ENCODE measurements at places on chromosomes 6 and 20.
A peak's percentile ranks its signal among the peaks of the same experiment; 100 is the strongest.

DNA sequence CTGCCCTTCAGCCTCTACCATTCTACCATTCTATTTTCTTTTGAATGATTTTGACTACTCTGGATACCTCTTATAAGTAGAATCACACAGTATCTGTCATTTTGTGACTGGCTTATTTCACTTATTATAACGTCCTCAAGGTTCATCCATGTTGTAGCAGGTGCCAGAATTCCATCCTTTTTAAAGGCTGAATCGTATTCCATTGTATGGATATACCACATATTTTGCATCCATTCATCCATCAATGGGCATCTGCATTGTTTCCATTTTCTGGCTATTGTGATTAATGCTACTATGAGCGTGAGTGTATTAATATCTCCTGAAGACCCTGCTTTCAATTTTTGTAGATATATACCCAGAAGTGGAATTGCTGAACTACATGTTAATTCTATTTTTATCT is 105.5 kb downstream of the SYNE1 start:
- DNase-seq = no peak

GRCh38 chr6:144657691-144658090 is 372.6 kb downstream of the UTRN start:
- no peak for DNase-seq

- DNase-seq = no peak
These were observed 661.3 kb downstream of the CD109 start for GRCh38 chr6:74357321-74357720.

- DNase-seq = no peak
These were observed 636 bp downstream of the SRF start for GRCh38 chr6:43171707-43172103.

GRCh38 chr20:24451428-24451827 is 18.0 kb upstream of the SYNDIG1 start:
- no peak for DNase-seq

GRCh38 chr20:64030371-64031134 is 5.4 kb upstream of the C20orf204 start:
- no peak for DNase-seq

GRCh38 chr20:53708129-53708968 is 114.7 kb upstream of the ZNF217 start:
- peak; percentile 73 for DNase-seq

GRCh38 chr20:8757146-8757545 is 311.7 kb upstream of the PLCB4 start:
- DNase-seq = no peak

GRCh38 chr6:22062807-22063408 is 233.9 kb downstream of the PRL start:
- peak; percentile 42 for DNase-seq

DNA sequence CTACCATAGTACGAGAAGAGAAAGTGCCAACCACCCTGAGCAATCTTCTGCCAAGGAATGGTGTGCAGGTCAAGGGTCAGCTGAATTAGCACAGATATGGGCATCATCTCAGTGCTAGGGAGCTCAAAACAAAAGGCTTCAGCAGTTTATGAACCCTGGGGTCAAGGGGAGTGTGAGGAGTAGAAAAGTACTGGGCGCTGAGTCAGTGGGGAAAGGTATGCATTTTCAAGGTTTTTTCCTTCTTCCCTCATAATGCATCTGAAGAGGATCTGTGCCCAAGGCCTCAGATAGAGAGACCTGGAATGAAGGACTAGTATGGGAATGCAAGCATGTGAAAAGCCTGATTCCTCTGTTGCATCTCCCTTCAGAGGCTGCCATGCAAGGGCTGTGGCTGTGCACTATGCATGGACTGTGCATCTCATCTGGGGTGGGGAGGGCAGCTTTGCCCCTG is 81.7 kb downstream of the PERP start:
- no peak for DNase-seq

DNA sequence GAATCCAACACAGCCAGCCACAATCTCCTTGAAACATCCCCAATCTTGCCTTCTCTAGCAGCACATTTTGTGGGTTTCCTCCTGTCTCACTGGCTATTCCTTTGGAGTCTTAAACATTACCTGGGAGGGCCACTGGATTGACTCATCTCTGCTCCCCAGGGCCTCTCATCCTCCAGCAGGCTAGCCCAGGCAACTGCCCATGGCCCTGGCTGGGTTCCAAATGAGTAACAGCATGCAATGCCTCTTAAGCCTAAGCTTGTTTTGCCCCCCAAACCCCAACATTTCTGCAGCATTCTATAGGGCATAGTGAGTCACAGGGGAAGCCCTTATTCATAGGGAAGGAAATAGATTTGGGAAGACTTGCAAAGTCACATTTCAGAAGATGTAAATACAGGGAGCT is 204.9 kb downstream of the FOXA2 start:
- DNase-seq = peak; percentile 7

DNA sequence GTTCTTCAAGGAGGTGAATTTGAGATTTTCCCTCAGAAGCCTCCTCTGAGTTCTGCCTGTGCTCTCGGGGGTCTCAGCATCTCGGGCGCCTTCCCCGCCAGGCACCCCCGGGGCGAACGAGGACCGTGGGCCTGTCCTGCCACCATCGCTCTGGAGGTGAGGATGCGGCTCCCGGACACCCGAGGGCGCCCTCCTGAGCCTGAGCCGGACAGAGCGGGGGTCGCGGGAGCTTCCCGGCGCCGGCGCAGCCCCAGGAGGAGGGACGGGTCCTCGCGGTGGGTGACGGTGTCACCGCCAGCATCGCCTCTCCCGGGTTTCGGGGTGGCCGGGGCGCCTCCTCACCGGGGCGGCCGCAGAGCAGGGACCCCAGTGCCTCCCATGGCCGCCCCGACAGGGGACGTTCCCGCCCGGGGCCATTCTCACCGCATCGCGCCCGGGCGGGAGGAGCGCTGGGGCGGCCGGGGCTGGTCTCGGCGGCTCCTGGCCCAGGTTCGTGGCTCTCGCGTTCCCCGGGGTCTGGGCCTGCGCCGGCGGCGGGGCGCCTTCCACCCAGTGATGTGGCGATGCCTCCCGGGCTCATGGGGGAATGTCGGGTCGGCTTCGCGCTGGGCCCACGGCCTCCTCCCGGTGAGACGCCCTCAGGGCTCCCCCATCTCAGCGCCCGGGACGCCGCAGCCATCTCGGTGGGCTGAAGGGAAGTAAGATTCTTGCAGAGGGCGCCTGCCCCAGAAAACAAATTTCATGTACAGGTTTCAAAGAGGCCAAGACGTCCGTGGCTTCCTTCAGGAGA is 210.5 kb downstream of the ERMARD start:
- no peak for DNase-seq

GRCh38 chr6:166836785-166837718 is 119.3 kb downstream of the RNASET2 start:
- no peak for DNase-seq

DNA sequence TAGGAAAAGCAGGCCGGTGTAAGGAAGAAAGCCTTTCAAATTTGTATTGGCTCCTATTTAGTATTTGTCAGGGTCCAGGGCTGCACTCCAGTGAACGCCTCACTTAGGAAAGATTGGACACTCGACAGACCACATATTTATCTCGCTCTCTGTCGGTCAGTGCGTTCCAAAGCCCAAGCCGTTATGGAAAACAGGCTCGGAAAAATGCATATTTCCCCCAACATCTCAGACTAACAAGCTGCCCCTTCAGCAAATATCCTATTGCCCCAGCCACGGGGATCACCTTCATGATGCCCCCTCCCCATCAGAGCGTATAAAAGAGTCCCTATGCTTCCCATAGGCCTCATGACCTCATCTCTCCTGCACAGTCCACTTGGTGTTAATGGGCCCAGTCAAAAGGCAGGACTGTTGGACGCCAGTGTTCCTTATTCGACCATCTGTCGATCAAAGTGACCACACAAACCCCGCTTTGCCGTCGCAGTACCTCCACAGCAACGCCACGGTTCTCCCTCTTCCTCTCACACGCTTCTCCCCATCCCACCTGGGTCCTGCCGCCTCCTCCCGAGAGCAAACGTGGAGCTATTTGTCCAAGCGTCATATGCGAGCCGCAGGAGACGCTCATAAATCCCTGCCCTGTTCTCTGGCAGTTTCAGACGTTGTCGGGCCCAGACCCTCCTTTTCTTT is 63.3 kb downstream of the NPEPL1 start:
- no peak for DNase-seq

DNA sequence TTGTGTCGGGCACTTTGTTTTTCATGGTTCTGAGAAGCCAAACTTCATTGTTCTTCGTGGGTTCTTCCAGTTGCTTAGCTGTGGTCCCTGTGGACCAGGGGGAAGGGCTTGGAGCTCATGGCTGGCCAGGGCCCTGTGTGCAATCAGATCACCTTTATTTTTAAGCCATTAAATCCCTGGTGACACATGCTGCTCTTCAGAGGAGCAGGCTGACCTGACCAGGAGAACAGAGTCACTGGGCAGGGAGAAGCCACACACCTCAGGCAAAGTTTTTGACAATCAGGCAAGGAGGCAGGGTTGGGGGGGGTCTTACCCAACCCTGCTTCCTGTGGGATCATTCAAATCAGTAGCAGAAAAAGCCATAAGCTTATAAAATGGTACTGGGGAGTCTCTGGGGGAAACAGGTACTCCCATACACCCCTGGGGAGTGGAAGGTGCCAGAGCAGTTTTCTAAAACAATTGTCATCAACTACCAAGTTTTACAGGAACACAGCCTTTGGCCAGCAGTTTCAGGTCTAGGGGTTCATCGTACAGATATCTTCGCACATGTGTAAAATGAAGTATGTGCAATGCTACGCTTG is 37.0 kb upstream of the PREX1 start:
- peak; percentile 40 for DNase-seq

DNA sequence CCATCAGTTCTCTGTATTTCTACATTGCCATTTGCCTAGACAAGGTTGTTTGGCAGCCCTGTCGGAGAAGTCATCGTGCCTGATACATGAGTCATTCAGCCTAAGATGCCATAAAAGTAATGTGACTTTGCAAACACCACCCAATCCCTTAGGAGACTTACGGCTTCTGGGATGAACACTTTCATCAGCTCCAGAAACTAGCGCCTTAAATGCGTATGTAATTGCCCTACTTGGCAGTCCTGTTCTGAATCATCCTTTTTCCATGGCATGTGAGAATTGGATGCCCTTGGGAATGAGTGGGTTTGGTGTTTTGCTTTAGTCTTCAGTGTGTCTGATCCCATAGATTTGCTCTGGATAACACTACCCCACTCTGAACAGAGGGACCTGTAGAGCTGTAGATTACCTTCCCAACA is 158.5 kb downstream of the SASH1 start:
- DNase-seq = no peak

GRCh38 chr20:1072258-1072657 is 46.1 kb upstream of the PSMF1 start:
- no peak for DNase-seq

DNA sequence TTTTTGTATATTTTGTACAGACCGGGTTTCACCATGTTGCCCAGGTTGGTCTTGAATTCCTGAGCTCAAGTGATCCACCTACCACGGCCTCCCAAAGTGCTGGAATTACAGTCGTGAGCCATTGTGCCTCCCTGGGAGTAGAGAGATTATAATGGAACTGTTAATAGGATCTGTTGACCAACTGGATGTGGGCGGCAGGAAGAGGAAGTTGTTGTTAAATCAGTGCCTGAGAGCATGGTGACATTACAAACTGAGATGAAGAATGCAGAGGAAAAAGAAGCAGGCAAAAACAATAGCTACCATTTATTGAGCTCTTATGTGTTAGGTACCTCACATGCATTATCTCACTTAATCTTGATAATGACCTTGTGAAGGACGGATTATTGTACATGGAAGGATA is 9.2 kb upstream of the L3MBTL3 start:
- no peak for DNase-seq

GRCh38 chr6:12293235-12293930 is 3.2 kb downstream of the EDN1 start:
- no peak for DNase-seq

- peak; percentile 96 for DNase-seq
These were observed 20.1 kb downstream of the IGF2R start for GRCh38 chr6:159988983-159989454.

GRCh38 chr6:46331461-46331860 is 159.8 kb downstream of the RCAN2 start:
- DNase-seq = no peak

DNA sequence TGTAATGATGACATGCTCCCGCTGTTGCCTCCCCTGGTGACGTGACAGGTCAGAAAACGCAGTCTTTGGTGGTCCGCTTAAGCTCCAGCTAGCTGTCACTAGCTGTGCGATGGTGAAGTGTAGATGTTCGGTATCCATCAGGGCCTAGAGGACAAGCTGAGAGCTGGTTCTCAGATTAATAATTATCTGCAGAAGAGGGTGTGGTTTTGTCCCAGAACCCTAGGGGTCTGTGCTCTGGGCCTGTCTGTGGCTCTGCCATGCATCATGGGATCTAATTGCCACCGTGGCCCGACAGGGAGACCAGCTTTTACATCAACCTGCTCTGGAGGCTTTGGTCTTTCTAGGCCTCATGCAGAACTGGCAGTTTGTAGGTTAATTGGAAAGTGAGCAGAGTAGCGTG is 34.1 kb downstream of the ERMARD start:
- no peak for DNase-seq

DNA sequence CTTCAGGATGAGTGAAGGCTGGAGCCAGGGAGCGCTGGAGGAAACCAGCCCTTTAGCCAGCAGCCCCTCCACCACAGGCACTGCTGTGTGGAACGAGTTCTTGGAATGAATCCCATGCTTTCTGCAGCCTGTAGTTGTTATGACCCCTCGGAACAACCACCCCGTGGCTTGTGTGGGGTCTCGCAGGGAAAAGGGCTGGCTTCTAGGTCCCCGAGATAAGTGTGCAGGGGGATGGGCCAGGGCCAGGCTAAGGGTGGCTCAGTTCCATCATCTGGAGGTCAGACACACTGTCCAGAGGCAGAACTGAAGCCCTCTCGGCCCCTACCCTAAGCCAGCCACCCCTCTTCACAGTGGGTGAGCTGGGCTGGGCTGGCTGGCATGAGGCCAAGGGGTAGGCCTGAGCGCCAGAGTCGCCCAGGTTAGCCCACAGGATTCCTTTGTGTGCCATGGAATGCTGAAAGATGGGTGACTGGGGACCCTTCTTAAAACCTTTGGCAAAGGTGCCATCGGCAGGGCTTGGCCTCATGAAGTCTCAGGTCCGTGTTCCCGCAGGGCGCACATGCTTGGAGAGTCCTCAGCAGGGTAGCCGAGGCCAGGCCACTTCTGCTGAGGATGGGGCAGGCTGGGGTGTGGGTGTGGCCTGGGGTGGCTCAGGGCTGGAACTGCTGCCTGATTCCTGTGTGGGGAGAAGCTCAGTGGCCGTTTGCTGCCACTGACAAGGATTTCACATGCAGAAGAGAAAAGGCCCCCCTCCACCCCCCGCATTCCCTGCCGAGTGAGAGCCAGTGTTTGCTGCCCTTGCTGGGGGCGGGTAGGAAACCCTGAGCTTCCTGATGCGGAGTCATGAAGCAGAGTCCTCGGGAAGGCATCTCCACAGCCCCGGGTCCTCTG is 24.6 kb downstream of the SPATA2 start:
- DNase-seq = no peak

DNA sequence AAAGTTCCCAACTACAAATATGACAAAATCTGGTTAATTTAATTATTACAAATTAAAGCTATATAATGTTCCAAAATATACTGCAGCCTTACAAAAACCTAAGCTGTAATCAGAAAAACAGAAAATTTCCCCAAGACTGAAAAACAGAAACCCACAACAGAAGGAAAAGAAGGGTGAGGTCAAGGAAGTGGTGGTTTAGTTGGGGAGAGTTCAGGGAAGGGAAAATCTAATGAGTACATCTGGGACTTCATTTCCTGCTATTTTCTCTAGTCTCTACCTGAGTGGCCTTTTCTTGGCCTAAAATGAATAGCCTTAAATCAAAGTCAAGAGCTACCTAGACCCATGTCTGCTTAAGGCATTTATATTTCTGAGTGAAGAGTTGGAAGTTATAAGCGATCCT is 66.2 kb upstream of the BEND6 start:
- DNase-seq = no peak

- no peak for DNase-seq
These were observed 46.6 kb downstream of the NDUFAF5 start for GRCh38 chr20:13831476-13831875.

All from NB4 (cell line).